ENCODE measurements at places on chromosomes 6 and 20.

DNA sequence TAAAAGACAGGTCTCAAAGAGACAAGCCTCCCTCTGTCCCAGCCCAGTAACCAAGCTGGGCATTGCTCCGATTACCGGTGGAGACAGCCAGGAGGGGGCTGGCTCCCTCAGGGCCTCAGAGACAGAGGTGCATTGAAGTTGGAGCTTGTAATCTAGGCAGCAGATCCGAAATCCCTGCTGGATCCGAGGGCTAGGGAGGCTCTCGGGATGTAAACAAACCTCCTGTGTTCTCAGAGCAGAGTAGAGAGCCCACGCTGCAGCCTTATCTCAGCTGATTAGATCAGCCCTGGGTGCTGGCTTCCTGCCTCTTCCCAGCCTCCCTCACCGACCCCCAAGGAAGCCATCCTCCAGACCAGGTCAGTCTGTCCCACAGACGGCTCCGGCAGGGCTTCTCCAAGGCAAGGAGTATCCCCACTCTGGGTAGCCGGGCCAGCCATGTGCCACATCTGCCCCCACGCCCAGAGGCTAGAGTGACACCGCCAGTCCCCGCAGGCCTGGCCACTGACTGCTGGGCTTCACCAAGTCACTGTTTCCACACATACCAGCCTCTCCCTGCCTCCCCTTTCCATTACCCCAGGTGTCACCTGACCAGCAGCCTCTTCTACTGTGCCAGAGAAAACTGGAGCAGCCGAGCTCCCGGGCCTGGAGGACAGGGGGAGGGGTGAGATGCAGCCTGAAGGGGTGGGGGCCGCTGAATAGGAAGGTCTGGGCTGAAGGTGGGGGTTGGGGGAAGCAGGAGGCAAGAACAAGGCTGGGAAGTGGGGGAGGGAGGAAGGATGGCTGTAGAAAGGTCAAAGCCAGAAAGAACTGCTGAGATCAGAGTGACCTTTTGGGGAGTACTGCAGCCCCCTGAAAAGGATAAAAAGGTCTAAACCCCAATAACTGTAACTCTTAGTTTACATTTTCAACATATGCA is 6.0 kb downstream of the SDC4 start:
- peaks cover 6% of the 10 kb centered on the region for H3K4me1 ChIP-seq
- DNase-seq: no peak
- 0 out of 2 replicates have a peak, but pooled peaks cover 3% of the 10 kb centered on the region for H3K27me3 ChIP-seq
- H3K36me3 ChIP-seq: no peaks in the 10 kb centered on the region

DNA sequence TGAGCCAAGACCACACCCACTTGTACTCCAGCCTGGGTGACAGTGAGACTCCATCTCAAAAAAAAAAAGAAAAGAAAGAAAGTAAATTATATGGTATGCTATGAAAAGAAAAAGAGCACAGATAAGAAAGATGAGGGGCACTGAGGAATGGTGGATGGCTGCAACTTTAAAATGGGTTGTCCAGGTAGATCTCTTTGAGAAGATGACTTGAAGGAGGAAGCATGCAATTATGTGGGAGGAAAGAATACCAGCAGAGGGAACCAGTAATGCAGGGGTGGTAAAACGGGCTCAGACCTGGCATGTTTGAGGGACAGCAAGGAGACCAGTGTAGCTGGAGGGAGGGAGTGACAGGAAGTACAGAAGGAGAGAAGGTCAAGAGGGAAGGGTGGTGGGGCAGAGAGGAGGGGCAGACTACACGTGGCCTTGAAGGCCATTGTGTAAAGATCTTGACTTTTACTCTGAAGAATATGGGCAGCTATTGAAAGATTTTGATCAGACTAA is 22.3 kb downstream of the LINC00237 start:
- no peak overlapping the region for H3K4me3 ChIP-seq
- no peak for DNase-seq
- no peak overlapping the region for H3K27ac ChIP-seq
- no peaks in the 10 kb centered on the region for H3K36me3 ChIP-seq
- no peaks in the 10 kb centered on the region for H3K4me1 ChIP-seq

GRCh38 chr20:36647196-36648121 is 1.5 kb upstream of the SLA2 start:
- no peaks in the 10 kb centered on the region for H3K27me3 ChIP-seq
- no peak for DNase-seq
- H3K4me3 ChIP-seq: no peak overlapping the region

- H3K36me3 ChIP-seq: peaks cover 7% of the 10 kb centered on the region
- H3K27me3 ChIP-seq: no peaks in the 10 kb centered on the region
- H3K27ac ChIP-seq: no peak overlapping the region
- DNase-seq: no peak
Measured at GRCh38 chr6:41577356-41578216, 31.4 kb downstream of the FOXP4 start.

GRCh38 chr6:141437685-141438084 is 695.0 kb upstream of the GJE1 start:
- H3K4me3 ChIP-seq: no peak overlapping the region
- no peaks in the 10 kb centered on the region for H3K27me3 ChIP-seq
- H3K27ac ChIP-seq: no peak overlapping the region

- no peak for DNase-seq
- no peak overlapping the region for H3K27ac ChIP-seq
- no peak overlapping the region for H3K4me3 ChIP-seq
- H3K27me3 ChIP-seq: no peaks in the 10 kb centered on the region
- H3K4me1 ChIP-seq: no peaks in the 10 kb centered on the region
- H3K36me3 ChIP-seq: no peaks in the 10 kb centered on the region
Measured at GRCh38 chr6:54085541-54085940, 25.7 kb upstream of the MLIP start.

DNA sequence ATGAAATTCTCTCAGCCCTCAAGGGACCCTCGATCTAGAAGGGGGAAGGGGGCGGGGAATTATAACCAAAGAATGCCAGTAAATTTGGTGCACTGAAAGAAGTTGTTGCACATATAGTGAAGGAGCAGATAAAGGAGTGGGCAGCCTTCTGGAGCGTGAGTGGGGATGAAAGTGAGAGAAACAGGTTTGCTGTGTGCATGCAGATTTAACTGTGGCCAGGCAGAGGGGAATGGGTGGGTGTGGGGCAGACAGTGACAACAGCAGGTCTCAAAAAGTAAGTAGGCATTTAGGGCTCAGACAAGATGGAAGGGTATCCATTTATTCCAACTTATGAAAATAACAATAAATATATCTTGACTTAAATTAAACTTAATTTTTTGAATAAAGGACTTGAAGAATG is 149.1 kb downstream of the KCNQ5 start:
- H3K27me3 ChIP-seq: no peaks in the 10 kb centered on the region
- no peak overlapping the region for H3K4me3 ChIP-seq
- no peaks in the 10 kb centered on the region for H3K36me3 ChIP-seq
- no peak for DNase-seq
- peaks cover 11% of the 10 kb centered on the region for H3K4me1 ChIP-seq
- no peak overlapping the region for H3K27ac ChIP-seq

DNA sequence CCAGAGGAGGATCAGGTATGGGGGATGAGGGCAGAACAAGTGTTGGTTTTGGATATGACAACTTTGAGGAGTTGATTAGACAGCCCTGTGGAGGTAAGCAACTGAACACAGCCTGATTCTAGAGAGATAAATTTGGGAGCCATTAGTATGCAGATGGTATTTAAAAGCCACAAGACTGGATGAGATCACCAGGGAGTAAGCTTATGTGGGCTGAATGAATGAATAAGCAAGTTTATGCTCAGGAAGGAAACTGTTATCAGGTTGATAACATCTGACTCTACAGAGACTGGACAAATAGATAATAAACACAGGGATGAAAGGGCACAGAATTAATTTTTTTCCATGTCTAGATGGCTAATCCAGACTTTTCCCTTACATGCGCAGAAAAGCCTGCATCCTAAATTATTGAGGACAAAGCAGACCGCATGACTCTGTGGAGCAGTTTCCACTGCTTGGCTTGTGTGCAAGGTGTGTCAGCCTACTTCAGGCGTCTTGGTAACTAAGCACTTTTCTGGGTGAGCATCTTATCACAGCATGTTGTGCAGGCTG is 150.6 kb downstream of the GJA10 start:
- H3K36me3 ChIP-seq: no peaks in the 10 kb centered on the region
- no peaks in the 10 kb centered on the region for H3K27me3 ChIP-seq
- no peak for DNase-seq
- H3K4me1 ChIP-seq: no peaks in the 10 kb centered on the region

DNA sequence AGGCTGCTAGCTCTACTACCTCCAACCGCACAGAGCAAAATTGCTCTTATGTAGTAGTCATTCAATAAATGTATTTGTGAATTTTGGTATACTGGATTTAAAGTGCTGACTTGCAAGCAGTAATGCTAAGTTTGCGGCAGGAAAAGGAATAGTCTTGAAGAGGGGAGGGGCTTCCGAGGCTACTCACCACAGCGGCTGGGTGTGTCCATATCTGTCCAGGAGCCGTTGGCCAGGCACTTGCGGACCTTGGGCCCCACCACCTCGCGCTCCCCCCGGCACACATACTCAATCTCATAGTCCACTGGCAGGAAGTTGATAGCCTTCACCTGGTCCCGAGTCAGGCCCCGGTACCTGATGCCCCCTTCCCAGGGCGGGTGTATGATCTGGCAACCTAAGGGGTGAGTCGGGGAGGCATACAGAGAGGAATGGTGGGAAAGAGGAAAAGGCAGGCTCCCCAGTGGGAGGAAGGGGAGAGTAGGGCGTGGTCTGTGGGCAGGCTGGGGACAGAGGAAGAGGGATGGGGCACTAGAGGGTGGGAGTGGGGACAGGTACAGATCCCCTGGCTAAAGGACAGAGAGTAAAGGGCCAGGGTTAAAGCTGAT is 1.7 kb downstream of the GABBR1 start:
- no peaks in the 10 kb centered on the region for H3K27me3 ChIP-seq
- no peak overlapping the region for H3K4me3 ChIP-seq
- DNase-seq: no peak
- no peak overlapping the region for H3K27ac ChIP-seq

GRCh38 chr6:155120034-155120433 is 124.9 kb downstream of the TIAM2 start:
- no peaks in the 10 kb centered on the region for H3K36me3 ChIP-seq
- no peak overlapping the region for H3K27ac ChIP-seq
- H3K4me1 ChIP-seq: no peaks in the 10 kb centered on the region
- DNase-seq: no peak

DNA sequence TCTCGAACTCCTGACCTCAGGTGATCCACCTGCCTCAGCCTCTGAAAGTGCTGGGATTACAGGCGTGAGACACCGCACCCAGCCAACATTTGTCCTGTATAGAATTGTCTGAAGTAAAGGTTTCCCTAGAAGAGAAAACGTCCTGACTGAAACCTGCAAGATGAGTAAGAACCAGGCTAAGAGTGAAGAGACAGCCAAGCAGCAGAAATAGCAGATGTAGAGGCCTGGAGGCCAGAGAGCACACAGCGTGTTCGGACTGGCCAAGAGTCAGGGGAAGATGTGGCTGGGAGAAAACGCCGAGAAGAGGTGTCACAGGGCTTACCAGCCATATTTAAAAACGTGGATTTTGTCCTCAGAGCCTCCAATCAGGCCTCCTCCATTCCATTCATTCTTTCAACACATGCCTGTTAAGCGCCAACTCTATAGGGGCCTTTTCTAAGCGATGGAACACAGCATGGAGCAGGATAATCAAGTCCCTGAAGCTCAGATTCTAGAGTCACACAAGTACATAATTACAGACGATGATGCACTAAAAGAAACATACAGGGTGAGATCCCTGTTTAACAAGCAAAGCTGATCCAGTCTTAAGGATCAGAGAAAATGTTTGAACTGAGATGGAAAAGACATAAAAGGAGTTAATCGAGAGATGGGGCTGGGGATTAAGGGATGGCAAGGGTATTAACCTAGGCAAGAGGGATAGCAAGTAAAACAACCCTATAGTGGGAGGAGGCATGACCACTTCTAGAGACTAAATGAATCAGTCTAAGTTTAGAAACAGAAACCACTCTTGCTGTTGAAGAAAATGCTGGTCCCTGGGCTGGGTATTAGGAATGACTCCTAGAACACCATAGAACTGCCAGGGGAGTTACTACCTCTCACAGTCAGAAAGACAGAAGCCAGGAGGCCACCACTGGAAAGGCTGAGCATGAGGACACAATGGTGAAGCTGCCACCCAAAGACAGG is 4.8 kb downstream of the ZCCHC3 start:
- no peak overlapping the region for H3K27ac ChIP-seq
- DNase-seq: no peak
- H3K27me3 ChIP-seq: no peaks in the 10 kb centered on the region

DNA sequence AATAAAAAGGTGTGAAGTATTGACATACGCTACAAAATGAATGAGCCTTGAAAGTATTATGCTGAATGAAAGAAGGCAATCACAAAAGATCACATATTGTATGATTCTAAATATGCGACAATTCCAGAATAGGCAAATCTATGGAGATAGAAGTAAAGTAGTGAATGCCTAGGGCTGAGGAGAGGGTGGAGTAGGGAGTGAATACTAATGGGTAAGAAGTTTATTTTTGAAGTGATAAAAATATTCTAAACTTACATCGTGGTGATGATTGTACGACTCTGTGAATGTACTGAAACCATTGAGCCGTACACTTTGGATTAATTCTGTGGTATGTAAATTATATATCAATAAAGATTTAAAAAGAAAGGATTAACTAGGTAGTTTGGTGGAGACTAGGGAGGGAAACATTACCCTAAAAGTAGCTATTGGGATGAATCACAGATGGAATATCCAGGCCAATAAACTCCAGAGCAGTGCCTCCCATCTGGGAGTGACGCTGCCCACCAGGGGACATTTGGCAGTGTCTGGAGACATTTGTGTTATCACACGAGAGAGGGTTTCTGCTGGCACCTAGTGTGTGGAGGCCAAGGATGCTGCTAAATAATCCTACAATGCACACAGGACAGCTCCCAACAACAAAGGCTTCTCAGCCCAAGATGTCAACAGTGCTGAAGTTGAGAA is 214.2 kb upstream of the PCSK2 start:
- H3K27me3 ChIP-seq: no peaks in the 10 kb centered on the region
- H3K4me3 ChIP-seq: no peak overlapping the region
- H3K27ac ChIP-seq: no peak overlapping the region

DNA sequence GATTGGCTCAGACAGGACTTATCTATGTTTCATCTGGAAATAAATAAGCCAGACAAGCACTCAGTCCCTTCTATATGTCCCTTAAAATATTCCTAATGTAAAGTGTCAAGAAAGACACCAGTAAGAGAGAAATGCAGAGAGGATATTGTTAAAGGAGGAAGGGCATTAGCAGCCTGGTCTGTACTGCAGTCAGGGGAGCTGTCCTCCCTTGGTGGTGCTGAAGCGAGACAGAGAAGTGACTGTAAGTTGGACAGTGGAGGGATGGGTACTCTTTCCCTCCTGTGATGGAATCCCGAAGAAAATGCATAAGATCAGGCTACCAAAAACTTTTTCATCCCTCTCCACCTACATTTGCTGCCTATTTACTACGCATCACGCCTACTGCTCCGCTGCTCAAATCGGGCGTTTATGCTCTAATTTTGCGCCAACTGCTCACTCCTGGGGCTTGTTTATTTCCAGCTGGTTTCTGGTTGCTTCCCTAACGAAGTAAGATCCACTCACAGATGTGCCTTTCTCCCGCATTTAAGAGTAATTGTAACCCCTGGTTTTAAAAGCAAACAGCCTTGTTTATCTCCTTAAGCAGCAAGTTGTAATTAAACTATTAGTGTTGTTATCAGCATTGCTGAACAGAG is 35.2 kb downstream of the PHACTR1 start:
- H3K36me3 ChIP-seq: no peaks in the 10 kb centered on the region
- H3K4me3 ChIP-seq: no peak overlapping the region
- DNase-seq: no peak
- peaks cover 5% of the 10 kb centered on the region for H3K27me3 ChIP-seq

Data from GM12878 (cell line).